ENCODE measurements at places on chromosomes 11 and 22.
A peak's percentile ranks its signal among the peaks of the same experiment; 100 is the strongest.

DNA sequence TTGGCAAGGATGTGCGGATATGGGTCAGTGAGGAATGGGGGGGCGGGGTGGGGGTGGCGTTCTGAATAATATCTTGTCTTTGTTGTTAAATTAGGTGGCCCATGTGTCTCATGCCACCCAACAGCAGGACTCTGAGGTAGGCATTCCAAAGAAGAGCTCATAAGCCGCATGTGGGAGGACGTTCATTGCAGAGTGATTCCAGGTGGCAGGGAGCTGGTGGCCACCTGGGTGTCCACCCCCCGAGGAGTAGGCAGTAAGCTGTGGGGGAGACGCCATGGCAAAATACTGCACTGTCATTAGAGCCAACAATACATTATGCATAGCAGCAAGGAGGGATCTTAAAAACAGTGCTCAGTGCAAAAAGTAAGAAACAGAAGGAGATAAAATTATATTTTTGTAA lies 14.3 kb upstream of the CAPN5 start:
- no peaks in the 10 kb centered on the region for H3K4me1 ChIP-seq
- H3K27ac ChIP-seq = no peak overlapping the region
- no peak for DNase-seq
- no peak overlapping the region for H3K4me3 ChIP-seq
- no peaks in the 10 kb centered on the region for H3K27me3 ChIP-seq

- no peak for DNase-seq
- no peak overlapping the region for H3K27ac ChIP-seq
- H3K27me3 ChIP-seq = no peaks in the 10 kb centered on the region
- H3K4me3 ChIP-seq = no peak overlapping the region
- no peaks in the 10 kb centered on the region for H3K4me1 ChIP-seq
Observed at GRCh38 chr11:76067099-76067498, 139.2 kb downstream of the WNT11 start.

DNA sequence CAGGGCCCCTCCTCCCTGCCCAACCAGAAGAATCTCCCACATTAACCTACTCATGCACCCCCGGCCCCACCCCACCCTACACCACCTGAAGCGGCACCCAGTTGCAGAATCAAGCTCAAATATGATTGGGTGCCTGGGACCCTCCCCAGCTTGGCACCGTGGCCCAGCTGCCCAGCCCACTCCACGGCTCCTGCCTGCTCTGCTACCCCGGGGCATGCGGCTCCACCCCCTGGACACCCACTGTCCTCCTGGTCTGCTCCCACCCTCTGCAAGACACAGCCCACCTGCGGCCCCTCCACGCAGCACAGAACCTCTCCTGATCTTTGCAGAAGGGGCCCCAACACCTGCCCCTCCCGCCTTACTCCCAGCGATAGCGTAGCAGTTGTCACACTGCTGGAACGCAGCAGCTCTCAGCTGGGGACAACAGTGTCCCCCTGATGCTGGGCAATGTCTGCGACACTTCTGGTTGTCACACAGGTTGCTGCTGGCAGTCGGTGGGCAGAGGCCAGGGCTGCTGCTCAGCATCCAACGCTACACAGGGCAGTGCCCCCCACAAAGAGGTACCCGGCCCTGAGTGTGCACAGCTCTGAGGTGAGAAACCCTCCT lies 32.0 kb upstream of the TESMIN start:
- no peaks in the 10 kb centered on the region for H3K27me3 ChIP-seq
- peaks cover 3% of the 10 kb centered on the region for H3K4me1 ChIP-seq
- no peak overlapping the region for H3K27ac ChIP-seq
- H3K36me3 ChIP-seq = peaks cover 5% of the 10 kb centered on the region
- H3K4me3 ChIP-seq = no peak overlapping the region

DNA sequence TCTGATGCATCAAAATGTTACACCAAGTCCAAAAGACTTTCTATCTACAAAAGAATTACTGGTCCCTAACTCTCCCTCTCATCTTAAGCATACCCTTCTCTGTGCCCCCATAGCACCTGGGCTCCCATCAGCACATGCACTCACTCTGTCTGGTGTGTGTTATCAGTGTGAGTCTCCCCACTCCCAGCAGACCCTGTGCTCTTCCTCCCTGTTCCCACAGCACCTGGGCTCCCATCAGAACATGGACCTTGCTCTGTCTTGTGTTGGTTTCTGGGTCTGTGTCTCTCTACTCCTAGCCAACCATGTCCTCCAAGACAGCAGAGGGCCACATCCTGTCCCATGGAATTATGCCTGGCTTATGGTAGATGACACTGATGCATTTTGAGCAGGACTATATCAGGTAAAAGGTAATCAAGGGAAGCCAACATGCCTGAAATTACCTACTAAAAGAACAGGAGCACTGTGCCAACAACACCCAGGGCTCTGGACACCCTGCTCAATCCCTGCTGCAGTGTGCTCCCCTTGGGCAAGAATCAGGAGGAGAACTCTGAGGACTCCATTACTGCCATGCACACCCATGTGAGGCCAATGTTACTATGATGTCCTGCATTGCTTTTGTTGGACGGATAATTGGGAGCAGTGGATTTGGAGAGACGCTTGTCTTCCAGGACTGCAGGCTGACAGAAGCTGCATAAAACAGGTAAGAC lies 34.3 kb downstream of the GAB4 start:
- H3K4me1 ChIP-seq = no peaks in the 10 kb centered on the region
- DNase-seq = no peak
- no peak overlapping the region for H3K27ac ChIP-seq
- no peaks in the 10 kb centered on the region for H3K27me3 ChIP-seq

GRCh38 chr11:130001461-130002351 lies 929 bp downstream of the PRDM10 start:
- H3K4me1 ChIP-seq = no peaks in the 10 kb centered on the region
- DNase-seq = peak; percentile 48

- no peaks in the 10 kb centered on the region for H3K4me1 ChIP-seq
- H3K27ac ChIP-seq = no peak overlapping the region
- H3K36me3 ChIP-seq = no peaks in the 10 kb centered on the region
- no peak overlapping the region for H3K4me3 ChIP-seq
- no peak for DNase-seq
- no peaks in the 10 kb centered on the region for H3K27me3 ChIP-seq
Observed at GRCh38 chr11:114596175-114596919, 761 bp upstream of the NXPE4 start.

DNA sequence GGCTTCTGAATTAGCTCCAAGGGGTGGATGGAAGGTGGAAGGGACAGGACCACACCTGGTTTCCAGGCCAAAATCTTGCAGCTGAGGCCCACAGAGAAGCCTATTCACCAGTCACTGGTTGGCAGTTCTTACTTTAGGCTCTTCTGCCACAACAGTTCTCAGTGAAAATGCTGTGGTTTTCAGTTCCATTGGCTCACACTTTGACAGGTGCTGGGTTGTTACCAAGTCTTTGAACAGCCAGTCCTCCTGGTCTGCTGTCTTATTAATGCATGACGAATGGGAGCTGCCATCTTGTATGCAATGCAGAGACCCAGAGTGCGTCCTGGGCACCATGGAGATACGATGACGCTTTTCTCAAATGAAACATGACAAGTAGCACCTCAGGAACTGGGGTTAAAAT lies 232.0 kb upstream of the ZBED5 start:
- no peak overlapping the region for H3K4me3 ChIP-seq
- no peak for DNase-seq
- H3K36me3 ChIP-seq = peaks cover 17% of the 10 kb centered on the region
- no peaks in the 10 kb centered on the region for H3K27me3 ChIP-seq
- no peak overlapping the region for H3K27ac ChIP-seq

DNA sequence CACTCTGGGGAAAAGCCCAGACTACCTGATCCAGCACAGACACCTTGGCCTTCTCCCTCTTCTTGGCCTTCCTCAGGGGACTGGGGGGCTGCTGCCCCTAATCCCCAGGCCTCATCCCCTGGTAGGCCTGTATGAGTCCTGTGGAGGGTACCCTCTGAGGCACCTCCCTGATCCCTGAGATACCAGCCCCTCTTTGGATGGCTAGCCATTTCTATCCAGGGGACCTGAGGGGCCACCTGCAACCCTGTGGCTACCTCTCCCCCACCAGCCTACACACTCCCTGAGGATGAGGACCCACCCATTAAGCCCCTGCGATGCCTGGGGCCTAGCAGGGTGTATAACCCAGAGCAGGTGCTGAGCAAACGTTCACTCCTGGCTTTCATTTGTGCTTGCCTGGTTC lies 54.6 kb downstream of the HIRA start:
- no peaks in the 10 kb centered on the region for H3K4me1 ChIP-seq
- H3K27ac ChIP-seq = no peak overlapping the region
- no peaks in the 10 kb centered on the region for H3K27me3 ChIP-seq
- H3K4me3 ChIP-seq = no peak overlapping the region
- DNase-seq = no peak

- H3K36me3 ChIP-seq = peaks cover 44% of the 10 kb centered on the region
- H3K4me3 ChIP-seq = no peak overlapping the region
- peaks cover 2% of the 10 kb centered on the region for H3K4me1 ChIP-seq
- H3K27ac ChIP-seq = no peak overlapping the region
- no peaks in the 10 kb centered on the region for H3K27me3 ChIP-seq
Observed at GRCh38 chr11:60918939-60919265, 4.9 kb downstream of the TMEM109 start.

GRCh38 chr22:44207173-44207980 lies 26.7 kb downstream of the PARVG start:
- H3K4me1 ChIP-seq = no peaks in the 10 kb centered on the region
- no peaks in the 10 kb centered on the region for H3K27me3 ChIP-seq
- no peak for DNase-seq
- H3K4me3 ChIP-seq = no peak overlapping the region
- peaks cover 3% of the 10 kb centered on the region for H3K36me3 ChIP-seq
- no peak overlapping the region for H3K27ac ChIP-seq

- H3K4me3 ChIP-seq = no peak overlapping the region
- no peaks in the 10 kb centered on the region for H3K4me1 ChIP-seq
- H3K36me3 ChIP-seq = peaks cover 5% of the 10 kb centered on the region
- DNase-seq = no peak
Observed at GRCh38 chr22:28205926-28206325, 286.9 kb upstream of the PITPNB start.

DNA sequence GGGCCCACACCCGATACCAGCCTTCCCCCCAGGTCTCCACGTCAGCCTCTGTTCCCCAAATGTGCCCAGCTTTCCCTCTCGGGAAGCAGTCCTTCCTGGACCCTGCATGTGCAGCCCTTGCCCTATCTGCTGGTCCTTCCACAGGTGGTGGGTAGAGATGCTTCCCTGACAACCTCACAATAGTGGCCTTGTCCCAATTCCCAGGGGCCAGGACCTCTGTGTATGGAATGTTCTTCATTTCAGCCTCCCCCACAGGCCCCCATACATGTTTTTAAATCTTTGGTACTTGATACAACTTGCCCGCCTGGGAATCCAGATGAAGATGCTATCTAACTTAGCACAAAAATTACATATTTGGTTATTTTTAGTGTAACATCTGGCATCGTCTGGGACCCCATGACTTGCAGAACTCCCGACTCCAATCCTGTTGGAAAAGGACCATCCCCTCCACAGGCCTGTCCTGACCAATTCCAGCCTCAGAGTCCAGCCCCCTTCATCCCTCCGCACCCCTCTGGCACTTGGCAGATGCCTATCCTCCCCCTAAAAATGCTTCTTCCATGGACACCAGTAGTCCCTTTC lies 39.5 kb downstream of the ANO1 start:
- H3K27ac ChIP-seq = no peak overlapping the region
- no peaks in the 10 kb centered on the region for H3K36me3 ChIP-seq

- no peak overlapping the region for H3K4me3 ChIP-seq
- H3K4me1 ChIP-seq = no peaks in the 10 kb centered on the region
- no peak overlapping the region for H3K27ac ChIP-seq
- peaks cover 17% of the 10 kb centered on the region for H3K27me3 ChIP-seq
- H3K36me3 ChIP-seq = peaks cover 35% of the 10 kb centered on the region
- DNase-seq = no peak
Observed at GRCh38 chr22:46536537-46537224, 739 bp downstream of the CELSR1 start.

GRCh38 chr11:15918212-15918611 lies 438.1 kb downstream of the SOX6 start:
- no peaks in the 10 kb centered on the region for H3K4me1 ChIP-seq
- no peak for DNase-seq
- H3K27me3 ChIP-seq = no peaks in the 10 kb centered on the region
- no peaks in the 10 kb centered on the region for H3K36me3 ChIP-seq
- H3K4me3 ChIP-seq = no peak overlapping the region

DNA sequence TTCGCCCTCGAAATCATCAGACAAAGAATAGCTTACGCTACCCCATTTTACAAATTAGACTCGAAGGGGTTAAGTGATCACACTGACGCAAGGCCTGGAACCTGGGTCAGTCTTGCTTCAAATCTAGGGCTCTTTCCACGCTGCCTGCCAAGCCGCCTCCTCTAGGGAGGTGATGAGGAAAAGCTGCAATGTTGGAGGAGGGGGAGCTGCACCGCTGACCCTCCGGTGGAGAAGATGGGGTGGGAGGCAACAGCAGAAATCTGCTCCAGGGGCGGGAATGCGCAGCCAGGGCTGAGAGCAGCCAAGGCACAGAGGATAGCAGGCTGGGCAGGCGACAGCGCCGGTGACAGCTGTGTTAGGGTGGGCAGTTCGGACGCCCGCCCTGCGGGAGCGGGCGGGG lies 595 bp downstream of the SYVN1 start:
- no peak overlapping the region for H3K27ac ChIP-seq
- no peaks in the 10 kb centered on the region for H3K27me3 ChIP-seq
- peaks cover 5% of the 10 kb centered on the region for H3K36me3 ChIP-seq
- DNase-seq = no peak

GRCh38 chr22:19543970-19544708 lies 19.9 kb upstream of the CLDN5 start:
- H3K36me3 ChIP-seq = no peaks in the 10 kb centered on the region
- DNase-seq = no peak
- no peak overlapping the region for H3K27ac ChIP-seq
- H3K27me3 ChIP-seq = no peaks in the 10 kb centered on the region

- no peak overlapping the region for H3K4me3 ChIP-seq
- no peak for DNase-seq
- peaks cover 47% of the 10 kb centered on the region for H3K4me1 ChIP-seq
- H3K27ac ChIP-seq = no peak overlapping the region
Observed at GRCh38 chr11:12692229-12693075, 18.2 kb downstream of the TEAD1 start.

DNA sequence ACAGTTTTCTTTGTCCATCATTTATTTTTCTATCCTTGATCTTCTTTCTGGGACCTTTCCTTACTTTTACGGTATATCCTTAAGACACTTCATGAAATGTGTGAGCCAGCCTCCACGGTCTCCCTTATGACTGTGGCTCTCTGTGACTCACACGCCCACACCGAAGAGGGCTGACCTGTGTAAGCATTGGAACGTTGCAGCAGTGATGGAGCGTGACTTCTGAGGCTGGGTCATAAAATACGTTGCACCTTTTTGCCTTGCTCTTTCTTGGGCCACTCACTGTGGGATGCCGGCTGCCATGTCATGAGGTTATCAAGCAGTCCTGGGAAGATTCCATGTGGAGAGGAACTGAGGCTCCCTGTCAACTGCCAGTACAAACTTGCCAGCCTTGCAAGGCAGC lies 96.3 kb upstream of the RAB1B start:
- DNase-seq = no peak
- no peak overlapping the region for H3K27ac ChIP-seq
- no peak overlapping the region for H3K4me3 ChIP-seq
- no peaks in the 10 kb centered on the region for H3K27me3 ChIP-seq
- H3K36me3 ChIP-seq = no peaks in the 10 kb centered on the region

GRCh38 chr11:5767056-5767455 lies 13.0 kb downstream of the OR52N4 start:
- no peak overlapping the region for H3K4me3 ChIP-seq
- no peaks in the 10 kb centered on the region for H3K36me3 ChIP-seq
- H3K4me1 ChIP-seq = no peaks in the 10 kb centered on the region
- DNase-seq = no peak
- no peak overlapping the region for H3K27ac ChIP-seq
- H3K27me3 ChIP-seq = no peaks in the 10 kb centered on the region

- H3K27me3 ChIP-seq = no peaks in the 10 kb centered on the region
- H3K4me3 ChIP-seq = no peak overlapping the region
- no peak for DNase-seq
- H3K4me1 ChIP-seq = no peaks in the 10 kb centered on the region
Observed at GRCh38 chr11:105553025-105553424, 56.8 kb upstream of the GRIA4 start.
